ENCODE measurements at places on chromosomes 4 and X. TPM values are rescaled to one million over a fixed set of nuclear protein-coding genes. Genes with fewer than 3 reads are reported as not detected.

The CD40LG gene
- not detected for total RNA-seq

DNA sequence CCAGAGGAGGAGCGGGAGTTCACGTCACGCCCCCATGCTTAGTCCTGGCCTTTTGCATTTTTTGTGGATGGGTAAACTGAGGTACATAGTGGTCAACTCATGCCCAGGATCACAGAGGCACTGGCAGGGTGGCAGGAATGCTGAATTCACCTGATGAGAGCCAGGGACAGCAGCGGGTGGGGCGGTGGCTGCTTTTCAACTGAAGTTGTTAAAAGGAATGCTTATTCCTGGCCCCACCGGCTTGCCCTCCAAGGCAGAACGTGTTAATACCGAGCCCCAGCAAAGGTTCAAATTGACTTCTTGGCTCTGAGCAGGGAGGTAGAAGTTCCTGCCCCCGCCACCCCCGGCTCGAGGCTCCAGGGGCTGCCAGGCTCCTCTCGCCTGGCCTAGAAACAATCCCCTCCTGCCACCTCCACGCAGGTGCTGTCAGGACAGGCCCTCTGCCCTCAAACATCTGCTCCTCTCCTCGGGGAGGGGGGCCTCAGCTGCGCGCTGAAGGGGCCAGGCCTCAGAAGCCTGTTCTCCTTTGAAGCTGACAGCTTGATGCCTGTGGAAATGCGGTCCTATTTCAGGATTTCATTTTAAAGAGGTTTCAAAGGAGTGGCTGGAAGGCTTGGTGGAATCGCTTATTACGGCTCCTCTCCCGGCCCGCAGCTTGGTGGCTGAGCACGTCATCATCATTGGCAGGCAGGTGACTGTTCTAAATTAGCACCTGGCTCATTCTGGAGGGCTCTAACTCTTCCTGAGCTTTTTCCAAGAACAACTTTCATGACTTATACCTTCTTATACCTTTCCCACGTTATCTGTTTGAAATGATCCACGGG is 93.0 kb downstream of the PHKA2 start:
- DNase-seq: no peak

DNA sequence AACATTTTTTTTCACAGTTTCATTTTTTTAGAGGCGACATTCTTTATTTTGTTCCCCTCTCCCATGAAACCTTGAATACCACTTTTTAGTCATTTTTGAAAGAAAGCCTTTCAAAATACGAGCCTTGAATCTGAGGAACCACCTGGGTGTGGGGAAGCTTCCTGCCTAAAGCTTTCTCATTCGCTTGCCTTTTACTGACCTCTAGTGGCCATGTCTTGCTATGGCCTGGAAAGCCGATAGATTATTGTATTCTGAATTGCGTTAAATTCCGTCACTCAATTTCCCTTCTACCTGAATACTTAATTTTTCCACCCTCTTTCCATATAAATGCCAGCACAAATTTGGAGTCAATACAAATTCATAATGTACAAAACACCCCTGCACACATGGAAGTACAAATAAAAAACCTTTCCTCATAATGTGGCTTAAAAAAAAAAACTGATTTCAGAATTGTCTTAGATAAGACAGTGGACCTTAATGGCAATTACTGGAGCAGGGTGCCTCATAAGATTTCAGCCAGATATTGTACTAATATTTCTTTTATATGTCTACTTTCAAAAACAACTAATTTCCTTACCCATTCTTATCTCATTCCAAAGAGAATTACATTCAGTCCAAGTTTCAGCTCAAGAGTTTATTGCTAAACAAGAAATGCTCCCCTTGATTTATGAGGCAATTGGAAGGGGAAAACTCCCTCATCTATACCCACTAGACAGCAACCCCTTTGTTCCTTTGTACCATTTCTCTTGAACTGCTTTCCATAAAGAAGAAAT is 217.9 kb downstream of the CENPC start:
- DNase-seq: peak; percentile 70

The KLHL34 gene
- total RNA-seq: not detected

DNA sequence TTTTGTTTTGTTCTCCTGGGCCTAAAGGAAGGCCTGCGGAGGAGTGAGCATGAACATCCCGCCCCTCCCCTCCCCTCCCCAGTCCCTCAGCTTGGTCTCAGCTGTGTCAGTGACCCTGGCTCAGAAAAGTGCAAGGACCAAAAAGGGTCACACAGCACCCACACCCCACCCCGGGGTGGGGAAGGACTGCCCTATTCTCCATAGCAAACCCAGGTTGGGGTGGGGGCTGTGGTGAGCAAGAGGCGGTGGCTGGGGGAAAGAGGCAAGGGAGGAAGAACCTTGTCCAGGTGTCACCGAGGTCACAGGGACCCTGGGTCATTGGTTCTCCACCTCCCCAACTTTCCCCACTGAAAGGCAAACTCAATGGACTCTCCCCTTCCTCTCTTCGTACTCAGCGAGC is 7.6 kb upstream of the MSX1 start:
- no peak for DNase-seq

GRCh38 chr4:40053161-40053560 is 3.5 kb upstream of the N4BP2 start:
- no peak for DNase-seq

DNA sequence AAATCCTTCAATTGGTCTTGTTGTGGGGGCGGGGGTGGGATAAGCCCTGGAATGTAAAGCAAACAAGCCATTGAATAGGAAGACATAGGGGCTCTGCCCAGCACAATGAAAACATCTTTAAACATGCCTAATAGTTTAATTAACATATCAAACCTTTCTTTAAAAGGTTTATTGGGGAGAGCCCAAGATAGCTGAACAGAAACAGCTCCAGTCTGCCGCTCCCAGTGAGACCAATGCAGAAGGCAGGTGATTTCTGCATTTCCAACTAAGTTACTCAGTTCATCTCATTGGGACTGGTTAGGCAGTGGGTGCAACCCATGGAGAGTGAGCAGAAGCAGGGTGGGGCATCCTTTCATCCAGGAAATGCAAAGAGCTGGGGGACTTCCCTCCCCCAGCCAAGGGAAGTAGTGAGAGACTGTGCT is 327.2 kb upstream of the CNKSR2 start:
- DNase-seq: no peak

DNA sequence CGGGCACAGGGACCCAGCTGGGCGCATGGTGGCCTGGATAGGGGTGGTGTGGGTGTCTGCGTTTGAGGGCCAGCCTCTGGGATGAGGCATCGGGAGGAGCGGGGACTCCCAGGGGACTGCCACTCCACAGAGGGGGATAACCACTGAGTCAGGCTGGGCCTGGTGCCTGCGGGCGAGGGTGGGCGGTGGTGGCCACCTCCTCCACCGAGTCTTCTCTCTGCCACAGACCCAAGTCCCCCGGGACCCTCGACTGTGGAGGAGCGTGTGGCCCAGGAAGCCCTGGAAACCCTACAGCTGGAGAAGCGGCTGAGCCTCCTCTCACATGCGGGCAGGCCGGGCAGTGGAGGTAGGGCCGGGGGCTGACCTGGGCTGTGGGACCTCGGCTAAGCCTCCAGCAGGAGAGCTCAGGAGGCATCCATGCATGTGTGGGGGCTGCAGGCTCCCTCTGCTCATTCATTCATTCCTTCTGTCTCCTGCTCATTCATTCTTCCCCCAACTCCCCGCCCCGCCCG is 26.4 kb downstream of the DOK7 start:
- no peak for DNase-seq

DNA sequence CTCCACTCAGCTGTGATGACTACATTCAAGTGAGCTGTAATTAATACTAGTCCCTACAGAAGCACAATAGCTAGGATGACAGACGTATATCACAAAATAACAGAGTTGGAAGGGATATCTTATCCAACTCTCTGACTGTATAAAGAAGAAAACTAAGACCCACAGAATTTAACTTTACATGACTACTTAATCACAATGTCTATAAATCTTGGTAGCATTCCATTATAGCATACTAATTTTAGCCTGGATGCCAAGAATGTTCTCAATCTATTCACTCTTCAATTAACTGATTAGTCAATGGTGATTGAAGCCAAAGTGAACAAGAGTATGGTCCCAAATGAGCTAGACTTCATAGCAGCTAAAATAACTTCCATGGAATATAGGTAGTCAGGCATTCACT is 31.2 kb downstream of the RPS6KA6 start:
- DNase-seq: no peak

The KLHL15 gene
- total RNA-seq: 5.0 TPM

- no peak for DNase-seq
Observed at GRCh38 chrX:19630228-19630627, 114.9 kb upstream of the MAP3K15 start.

The F8 gene
- total RNA-seq: 3.7 TPM

- DNase-seq: no peak
Observed at GRCh38 chrX:9195199-9195880, 161.4 kb upstream of the FAM9B start.

GRCh38 chr4:121118344-121118743 is 45.8 kb downstream of the TNIP3 start:
- no peak for DNase-seq

GRCh38 chr4:40577588-40578253 is 51.9 kb downstream of the RBM47 start:
- DNase-seq: no peak

DNA sequence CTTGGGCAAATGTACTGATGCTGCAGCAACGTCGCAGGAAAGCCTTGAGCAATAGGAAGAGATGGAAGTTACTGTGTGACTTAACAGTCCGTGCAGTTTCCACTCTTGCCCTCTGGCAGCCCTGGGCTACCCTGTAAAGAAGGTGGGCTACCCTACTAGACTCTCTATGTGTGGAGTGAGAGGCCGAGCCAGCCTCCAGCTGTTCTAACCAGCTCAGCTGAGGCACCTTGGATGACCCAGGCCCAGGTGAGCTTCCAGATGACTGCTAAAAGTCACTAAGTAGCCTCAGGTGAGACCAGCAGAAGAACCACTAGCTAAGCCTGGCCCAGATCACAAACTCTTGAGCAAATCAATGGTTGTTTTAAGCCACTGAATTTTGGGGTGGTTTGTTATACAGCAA is 34.9 kb upstream of the PPP2R2C start:
- DNase-seq: no peak

DNA sequence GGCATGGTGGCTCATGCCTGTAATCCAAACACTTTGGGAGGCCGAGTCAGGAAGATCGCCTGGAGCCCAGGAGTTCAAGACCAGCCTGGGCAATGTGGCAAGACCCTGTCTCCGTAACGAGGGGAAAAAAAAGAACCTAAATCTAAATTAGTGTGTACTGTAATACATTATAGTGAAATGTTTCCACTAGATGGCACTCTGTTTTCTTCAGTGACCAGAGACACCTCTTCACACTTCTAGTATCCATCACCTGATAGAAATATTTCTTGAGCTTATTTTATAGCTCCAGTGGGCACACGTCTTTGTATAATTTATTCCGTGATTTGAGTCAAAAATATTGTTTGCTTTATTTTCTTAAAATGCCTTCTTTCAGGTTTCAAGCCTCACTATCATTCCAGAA is 600.9 kb upstream of the DIPK2B start:
- peak; percentile 39 for DNase-seq

The ESX1 gene
- not detected for total RNA-seq

GRCh38 chr4:157217708-157218107 is 2.8 kb upstream of the GRIA2 start:
- peak; percentile 51 for DNase-seq

DNA sequence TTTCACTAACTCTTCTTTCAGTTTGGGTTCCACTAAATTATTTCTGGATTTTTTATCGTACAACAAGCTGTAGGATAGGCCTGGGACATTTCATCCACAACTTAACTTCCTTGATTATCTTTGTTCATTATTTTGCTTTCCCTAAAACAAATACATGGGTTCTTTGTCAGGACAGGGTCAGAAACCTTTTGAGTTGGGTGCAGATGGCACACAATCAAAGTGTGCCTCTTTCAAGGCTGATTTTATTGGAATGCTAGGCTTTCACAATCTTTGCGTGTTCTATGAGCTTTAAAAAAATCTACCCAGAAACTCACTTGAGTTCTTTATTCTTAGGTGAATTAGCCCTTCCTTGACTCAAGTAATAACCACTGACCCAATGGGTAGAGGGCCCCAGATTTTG is 348.4 kb downstream of the FAM47B start:
- DNase-seq: no peak

The SASH3 gene
- not detected for total RNA-seq

- DNase-seq: no peak
Observed at GRCh38 chrX:77436271-77436670, 10.9 kb upstream of the FGF16 start.

- DNase-seq: no peak
Observed at GRCh38 chr4:166274136-166274761, 401.2 kb downstream of the TLL1 start.

GRCh38 chr4:29861307-29861706 is 858.9 kb upstream of the PCDH7 start:
- no peak for DNase-seq

GRCh38 chr4:54525602-54526001 is 132.2 kb upstream of the KIT start:
- DNase-seq: no peak

DNA sequence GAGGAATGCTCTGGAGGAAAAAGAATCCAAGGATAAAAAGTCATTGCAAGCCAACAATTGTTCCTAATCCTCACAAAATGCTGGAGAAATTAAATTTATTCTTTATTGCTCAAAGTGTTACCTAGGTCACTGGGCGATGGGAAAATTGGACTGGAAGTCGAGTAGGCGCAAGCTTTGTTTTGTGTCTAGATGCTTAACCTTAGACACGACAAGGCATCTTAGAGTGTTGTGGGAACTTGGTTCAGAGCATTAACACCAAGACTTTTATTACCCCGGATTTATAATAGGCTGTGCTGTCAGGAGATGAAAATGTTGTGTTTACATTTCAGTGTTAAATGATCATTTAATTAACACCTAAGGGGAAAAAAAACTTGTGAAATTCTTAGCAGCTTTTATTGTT is 25.1 kb downstream of the SLIT2 start:
- no peak for DNase-seq

The PAGE2 gene
- total RNA-seq: not detected

GRCh38 chr4:70356185-70356584 is 4.4 kb upstream of the SMR3A start:
- DNase-seq: no peak

- DNase-seq: no peak
Observed at GRCh38 chr4:75038376-75038775, 105.5 kb downstream of the PARM1 start.

DNA sequence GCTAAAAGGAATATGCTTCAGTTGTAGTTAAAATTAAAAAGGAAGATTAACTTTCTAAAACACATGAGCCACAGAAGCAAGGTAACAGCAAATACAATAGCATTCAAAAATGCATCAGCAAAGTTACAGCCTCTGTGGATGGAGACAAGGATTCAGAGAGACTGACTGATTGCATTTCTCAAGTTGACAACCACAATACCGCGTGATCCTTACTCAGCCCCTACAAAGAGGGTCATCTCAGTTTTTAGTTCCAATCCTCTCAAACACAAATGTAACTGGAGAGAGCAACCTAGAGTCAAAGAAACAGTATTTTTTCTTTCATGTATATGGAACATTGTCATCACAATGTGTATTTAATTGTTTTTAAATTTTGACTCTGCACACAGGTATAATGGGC is 14.2 kb upstream of the C1QTNF7 start:
- DNase-seq: no peak

- DNase-seq: no peak
Observed at GRCh38 chrX:3462166-3462508, 115.7 kb upstream of the MXRA5 start.

GRCh38 chr4:82842593-82842992 is 44.0 kb upstream of the SCD5 start:
- peak; percentile 35 for DNase-seq

Data from lung microvascular endothelial cell (primary cell).